ENCODE measurements at places on chromosomes 6 and 20.

- no peak for DNase-seq
Observed at GRCh38 chr6:7431674-7432390, 42.2 kb downstream of the RIOK1 start.

GRCh38 chr6:47438481-47439347 lies 38.9 kb upstream of the CD2AP start:
- no peak for DNase-seq

DNA sequence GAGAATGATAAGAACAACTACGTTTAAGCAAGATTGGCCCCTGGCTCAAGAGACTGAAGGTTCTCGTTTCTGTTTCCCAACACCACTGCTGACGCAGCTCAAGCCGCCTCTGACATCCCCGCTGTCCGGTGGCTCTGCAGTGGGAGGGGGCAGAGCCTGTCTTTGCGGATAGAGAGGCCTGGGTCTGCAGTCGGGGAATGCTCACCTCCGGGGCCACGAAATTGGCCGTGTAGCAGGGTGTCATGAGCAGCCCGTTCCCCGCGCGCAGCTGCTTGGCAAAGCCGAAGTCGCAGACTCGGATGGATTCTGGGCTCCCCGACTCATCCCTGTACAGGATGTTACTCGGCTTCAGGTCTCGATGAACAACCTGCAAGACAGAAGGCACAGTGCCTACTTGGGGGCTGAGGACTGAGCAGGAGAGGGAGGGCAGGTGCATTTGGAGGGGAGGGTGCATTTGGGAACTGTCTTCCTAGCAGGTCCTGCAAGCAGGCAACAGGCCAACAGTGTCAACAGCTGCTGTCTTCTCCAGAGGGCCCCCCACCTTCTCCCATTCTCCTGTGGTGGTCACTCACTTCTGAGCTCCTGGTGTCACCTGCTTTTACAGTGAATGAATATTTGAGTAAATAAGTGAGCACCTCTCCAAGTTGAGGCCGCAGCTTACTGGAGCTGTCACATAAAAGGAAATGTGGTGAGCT lies 40.5 kb upstream of the MPC1 start:
- DNase-seq, result no peak

- no peak for DNase-seq
Observed at GRCh38 chr6:117771403-117771802, 96.1 kb downstream of the NUS1 start.

- DNase-seq, result no peak
Observed at GRCh38 chr6:78192057-78192456, 539.2 kb downstream of the MEI4 start.

- DNase-seq, result no peak
Observed at GRCh38 chr6:39576556-39577303, 148.5 kb downstream of the KIF6 start.

DNA sequence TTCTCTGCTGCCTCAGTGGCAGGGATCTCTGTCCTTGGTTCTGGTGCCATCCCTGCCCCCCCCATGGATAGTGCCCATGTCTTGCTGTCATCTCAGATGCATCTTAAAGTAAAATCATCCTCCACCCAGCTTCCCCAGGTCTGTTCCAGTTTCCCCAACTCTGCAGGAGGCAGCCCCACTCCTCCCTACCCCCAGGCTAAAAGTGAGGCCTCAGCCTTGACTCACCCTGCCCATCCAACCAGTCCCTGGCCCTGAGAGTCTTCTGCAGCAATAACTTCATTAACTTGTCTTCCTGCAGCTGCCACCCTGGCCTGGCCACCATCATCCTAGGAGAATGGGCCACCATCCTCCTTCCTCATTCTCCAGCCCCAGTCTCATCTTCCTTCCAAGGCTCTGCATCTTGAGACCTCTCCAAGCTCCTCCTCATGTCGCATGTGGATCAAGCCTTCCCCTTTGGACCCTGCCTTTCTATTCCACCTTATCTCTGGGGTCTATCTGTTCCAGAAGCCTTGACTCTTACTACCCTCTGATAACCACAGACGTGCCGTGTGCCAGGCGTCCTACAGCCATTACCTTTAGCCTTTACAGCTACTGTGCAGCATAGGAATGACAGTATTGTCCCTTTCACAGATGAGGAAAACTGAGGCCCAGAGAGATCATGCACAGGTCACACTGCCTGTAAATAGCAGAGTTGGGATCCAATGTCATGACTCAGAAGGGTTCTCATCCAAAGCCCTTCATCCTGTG lies 2.0 kb upstream of the PNPLA1 start:
- peak; percentile 41 for DNase-seq

- no peak for DNase-seq
Observed at GRCh38 chr20:57867181-57867803, 157.5 kb upstream of the PMEPA1 start.

DNA sequence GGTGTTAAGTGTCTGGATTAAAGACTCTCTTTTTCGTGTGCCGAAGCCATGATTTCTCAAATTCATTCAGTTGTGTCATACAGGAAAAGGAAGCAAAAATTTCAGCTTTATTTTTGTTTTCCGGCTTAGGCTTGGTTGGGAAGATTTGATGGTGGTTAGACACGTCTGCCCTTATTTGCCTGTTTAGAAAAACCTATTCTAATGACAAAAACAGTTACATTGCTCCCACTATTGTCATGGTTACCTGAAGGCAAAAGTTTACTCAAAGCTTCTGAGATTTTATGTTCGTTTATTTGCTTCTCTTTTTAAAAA lies 982 bp downstream of the DNAJC5 start:
- DNase-seq, result peak; percentile 13

DNA sequence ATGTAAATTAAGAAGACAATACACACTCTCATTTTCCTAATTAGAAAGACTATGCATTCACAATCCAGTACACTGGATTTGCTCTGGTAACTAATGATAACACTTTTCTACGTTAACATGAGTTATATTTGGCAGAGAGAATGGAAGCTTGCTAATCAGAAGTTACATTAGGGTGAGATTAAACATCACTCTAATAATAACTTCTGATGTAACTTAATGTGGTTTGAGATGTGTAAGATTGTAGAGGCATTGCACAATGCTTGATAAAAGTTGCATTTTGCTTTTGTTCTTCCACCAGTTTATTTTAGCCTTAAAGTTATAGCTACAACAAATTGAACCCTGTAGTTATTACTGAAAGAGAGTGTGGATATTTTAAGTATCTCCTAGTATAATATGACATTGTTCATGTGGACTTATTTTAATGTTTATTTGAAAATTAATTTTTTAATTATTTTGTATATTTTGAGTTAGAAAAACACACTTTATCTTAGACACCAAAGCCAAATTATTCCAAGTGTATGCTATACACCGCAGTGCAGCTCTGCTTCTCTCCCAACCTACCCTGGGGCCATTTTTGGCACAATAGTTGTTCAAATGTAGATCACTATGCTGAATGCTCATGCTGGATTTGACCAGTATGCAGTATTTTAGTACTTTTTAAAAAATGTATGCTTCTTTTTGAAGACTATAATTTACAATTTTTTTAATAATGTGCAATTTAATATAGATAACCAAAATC lies 143.2 kb downstream of the SLC16A10 start:
- peak; percentile 66 for DNase-seq

DNA sequence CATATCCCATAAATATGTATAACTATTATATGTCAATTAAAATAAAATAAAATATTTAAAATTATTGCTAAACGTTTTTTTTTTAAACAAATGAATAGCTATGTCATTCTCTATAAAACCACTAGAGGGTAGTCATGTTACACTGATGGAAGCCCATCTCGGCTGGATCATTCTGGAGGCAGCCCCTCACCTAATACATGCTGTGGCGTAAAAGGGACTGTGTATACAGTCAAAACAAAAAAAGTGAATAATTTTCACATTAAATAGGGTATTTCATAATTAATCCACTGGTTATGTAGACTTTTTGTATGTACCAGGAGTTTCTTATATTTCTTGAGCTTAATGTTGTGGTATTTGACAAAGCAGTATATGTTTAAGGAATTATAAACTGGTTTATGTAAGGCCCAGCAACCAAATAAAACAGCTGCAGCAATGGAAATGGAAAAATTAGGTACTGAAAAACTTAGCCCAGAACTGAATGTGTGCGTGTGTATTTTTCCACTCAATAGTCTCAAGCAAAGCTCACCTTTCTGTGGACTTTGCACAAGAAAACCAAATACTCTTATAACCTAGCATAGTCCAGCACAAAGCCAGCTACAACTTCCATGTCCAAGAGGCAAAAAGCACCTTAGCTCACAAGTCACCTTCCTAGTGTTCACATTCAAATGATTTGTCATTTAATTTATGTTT lies 81.7 kb downstream of the COL9A1 start:
- DNase-seq, result peak; percentile 14

GRCh38 chr6:35425284-35425683 lies 26.9 kb upstream of the FANCE start:
- DNase-seq, result peak; percentile 96

DNA sequence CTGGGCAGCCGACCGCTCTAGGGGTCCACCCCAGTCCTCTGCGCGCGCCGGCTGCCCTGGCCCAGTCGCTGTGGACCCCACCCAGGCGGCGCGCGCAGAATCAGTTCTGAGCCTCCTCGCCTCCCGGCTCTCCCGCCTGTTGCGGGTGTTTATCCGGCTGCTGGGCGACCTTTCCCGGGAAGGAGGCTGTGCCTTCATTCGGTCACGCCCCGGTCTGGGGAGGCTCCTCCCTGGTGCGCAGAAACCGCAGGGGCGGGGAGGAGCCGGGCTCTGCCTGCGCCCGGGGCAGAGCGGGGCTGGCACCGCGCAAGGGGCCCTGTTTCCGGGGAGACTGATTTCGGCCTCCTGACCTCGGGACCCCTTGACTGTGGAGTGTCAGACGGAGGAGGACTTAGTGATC lies 80.8 kb upstream of the EYS start:
- no peak for DNase-seq

- peak; percentile 65 for DNase-seq
Observed at GRCh38 chr6:111258615-111259088, 171.3 kb downstream of the SLC16A10 start.

- DNase-seq, result no peak
Observed at GRCh38 chr20:3929713-3930060, 40.5 kb downstream of the PANK2 start.

DNA sequence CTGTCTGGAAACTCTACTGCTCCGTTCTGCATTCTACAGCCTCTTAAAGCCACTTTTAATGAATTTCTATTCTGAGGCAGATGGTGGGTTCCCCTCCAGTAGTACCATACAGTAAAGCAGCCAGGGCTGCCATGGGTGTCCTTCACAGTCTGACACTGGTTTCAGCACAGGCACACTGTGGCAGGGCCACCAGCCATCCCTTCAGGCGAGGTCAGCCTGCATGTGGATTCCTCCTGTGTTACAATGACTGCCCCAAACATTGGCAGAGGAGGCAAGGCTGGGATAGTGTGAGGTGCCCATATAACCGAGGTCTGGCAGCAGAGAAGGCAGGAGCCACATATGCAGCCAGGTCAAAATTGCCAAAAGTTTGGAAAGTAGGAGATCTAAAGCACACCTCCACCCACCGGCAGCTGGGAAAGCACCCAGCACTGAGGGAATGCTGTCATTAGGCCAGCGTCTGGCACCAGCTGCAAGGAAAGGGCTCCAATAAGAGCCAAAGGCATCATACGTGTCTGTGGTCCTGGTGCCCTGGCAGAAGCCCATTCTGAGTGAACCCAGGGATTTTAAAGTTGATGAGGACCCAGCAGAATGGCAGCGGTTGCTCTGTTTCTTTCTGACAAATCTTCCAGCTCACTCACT lies 24.0 kb downstream of the STK35 start:
- no peak for DNase-seq

GRCh38 chr20:58717278-58718091 lies 24.9 kb downstream of the NPEPL1 start:
- DNase-seq, result no peak

GRCh38 chr6:24720604-24721460 lies 1.9 kb upstream of the C6orf62 start:
- DNase-seq, result peak; percentile 100

GRCh38 chr20:61505508-61505907 lies 253.4 kb downstream of the CDH4 start:
- no peak for DNase-seq

DNA sequence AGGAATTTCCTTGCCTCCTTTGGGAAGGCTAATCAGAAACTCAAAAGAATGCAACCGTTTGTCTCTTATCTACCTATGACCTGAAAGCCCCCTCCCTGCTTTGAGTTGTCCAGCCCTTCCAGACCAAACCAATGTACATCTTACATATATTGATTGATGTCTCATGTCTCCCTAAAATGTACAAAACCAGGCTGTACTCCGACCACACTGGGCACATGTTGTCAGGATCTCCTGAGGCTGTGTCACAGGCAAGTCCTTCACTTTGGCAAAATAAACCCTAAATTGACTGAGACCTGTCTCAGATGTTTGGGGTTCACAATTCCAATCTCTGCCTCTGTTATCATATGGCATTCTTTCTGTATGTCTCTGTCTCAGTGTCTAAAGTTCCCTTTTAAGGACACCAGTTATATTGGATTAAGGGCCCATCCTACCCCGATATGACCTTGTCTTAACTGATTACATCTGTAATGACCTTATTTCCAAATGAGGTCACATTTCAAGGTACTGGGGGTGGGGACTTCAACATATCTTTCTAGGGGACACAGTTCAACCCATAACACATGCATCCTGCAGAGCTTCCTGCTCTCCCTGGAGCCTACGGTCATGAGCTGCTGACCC lies 513.5 kb upstream of the JARID2 start:
- DNase-seq, result no peak

DNA sequence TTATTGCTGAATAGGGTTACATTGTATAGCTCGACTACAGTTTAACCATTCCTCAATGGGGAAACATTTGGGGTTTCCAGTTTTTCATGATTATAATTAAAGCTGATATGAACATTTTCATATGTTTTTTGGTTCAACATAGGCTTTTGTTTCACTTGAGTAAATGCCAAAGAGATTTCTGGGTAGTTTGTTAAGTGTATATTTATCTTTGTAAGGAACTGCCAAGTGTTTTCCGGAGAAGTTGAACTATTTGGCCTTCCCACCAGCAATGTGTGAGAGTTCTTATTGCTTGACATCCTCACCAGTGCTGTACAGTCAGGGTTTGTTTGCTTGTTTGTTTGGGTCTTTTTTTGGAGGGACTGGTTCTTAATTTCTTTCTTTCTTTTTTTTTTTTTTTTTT lies 83.7 kb upstream of the RALY start:
- peak; percentile 31 for DNase-seq

DNA sequence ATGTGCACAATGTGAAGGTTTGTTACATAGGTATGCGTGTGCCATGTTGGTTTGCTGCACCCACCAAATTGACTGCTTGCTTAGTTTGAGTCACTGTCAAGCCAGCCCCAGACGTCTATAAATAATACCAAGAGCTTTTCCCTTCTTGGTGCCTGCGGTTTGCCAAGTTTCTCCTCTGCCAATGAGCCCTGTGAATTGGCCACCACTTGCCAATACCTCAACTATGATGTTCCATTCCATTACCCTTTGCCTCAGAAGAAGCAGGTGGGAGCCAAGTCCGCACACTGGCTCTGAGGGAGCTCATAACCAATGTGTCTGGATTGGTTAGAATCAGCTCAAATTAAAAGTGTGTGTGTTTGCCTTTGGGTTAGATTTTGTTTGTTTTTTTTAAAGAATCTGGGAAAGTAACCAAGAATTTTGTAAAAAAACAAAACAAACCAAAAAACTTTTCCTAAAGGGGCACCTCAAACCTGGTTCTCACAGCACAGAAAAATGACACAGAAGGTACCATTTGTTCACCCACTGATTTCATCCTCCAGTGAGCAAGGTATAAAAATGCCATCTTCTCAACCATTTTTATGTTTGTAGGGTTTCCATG lies 244.7 kb upstream of the PRND start:
- DNase-seq, result no peak

GRCh38 chr20:23390091-23390774 lies 28.3 kb downstream of the GZF1 start:
- no peak for DNase-seq

GRCh38 chr6:15569035-15569995 lies 93.5 kb downstream of the DTNBP1 start:
- DNase-seq, result no peak

GRCh38 chr20:47008842-47009518 lies 114.3 kb downstream of the EYA2 start:
- no peak for DNase-seq
